SW480 (cell line): ENCODE measurements at places on chromosomes 2 and 18.

DNA sequence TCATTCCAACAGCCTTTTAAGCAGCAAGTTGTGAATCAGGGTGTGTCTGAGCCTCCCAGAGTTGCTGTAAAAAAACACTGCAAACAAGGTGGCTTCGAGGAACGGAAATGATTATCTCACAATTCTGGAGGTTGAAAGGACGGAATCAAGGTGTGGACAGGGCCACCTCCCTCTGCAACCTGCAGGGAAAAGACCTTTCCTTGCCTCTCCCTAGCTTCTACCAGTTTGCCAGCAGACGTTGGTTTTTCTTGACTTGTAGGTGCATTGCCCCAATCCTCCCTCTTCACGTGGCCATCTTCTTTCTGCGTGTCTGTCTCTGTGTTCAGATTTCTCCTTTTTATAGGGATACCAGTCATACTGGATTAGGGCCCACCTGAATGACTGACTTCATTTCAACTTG lies 24.8 kb upstream of the TMEM131 start:
- DNase-seq: no peak

- no peak for DNase-seq
Observed at GRCh38 chr2:88080545-88080944, 12.9 kb downstream of the SMYD1 start.

- DNase-seq: peak; percentile 99
Observed at GRCh38 chr2:108594982-108595464, 60.8 kb downstream of the LIMS1 start.

- no peak for DNase-seq
Observed at GRCh38 chr2:71385012-71385411, 53.4 kb downstream of the ZNF638 start.

DNA sequence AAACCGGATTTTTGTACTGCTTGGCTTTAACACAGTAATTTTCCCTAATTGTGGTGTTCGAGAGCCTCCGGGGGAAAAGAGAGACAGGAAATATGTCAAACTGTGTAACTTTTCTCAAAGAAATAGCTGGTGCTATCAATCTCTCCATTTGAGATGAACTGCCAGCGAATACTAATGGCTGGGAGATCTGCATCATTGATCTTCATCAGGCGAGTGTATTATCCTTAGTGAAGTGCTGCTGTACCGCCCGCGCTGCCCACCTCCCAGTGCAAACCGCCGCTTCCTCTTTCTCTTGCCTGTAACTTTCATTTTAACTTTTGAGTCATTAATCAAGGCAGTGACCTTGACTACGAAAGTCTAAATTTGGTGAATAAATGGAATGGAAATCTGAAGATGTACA lies 246.1 kb upstream of the ST6GAL2 start:
- DNase-seq: no peak

- DNase-seq: no peak
Observed at GRCh38 chr2:21043744-21044532, at the start of gene APOB. Gene APOB (minus strand): TSS chr2:21044073. CDS start chr2:21043945, 128 bp downstream.

GRCh38 chr2:44944102-44944951 lies 2.8 kb downstream of the SIX3 start:
- DNase-seq: no peak

DNA sequence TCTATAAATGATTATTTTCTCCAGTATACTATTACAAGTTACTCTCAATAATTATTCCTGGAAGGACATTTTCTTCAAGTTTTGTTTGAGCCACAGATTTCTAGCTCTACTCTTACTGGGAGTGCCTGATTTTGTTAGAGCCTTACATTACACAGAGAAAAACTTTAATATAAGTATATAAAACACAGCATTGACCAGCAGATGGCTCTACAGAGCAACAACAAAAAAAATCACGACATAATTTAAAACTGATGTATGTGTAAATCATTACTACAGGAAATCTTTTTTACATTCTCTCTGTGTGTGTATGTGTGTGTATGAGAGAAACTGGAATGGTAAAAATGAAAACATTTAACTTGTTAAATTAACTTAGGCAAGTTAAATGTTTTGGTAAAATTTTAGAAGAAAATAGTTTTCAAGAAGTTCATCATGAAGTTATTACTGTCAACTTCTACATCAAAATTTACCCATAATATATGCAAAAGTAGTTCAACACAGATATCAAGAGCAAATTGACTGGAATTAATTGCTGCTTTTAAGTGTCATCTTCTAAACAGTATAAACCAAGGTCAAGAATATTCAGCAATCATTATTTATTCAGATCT lies 103.3 kb downstream of the MDH1 start:
- DNase-seq: peak; percentile 59

DNA sequence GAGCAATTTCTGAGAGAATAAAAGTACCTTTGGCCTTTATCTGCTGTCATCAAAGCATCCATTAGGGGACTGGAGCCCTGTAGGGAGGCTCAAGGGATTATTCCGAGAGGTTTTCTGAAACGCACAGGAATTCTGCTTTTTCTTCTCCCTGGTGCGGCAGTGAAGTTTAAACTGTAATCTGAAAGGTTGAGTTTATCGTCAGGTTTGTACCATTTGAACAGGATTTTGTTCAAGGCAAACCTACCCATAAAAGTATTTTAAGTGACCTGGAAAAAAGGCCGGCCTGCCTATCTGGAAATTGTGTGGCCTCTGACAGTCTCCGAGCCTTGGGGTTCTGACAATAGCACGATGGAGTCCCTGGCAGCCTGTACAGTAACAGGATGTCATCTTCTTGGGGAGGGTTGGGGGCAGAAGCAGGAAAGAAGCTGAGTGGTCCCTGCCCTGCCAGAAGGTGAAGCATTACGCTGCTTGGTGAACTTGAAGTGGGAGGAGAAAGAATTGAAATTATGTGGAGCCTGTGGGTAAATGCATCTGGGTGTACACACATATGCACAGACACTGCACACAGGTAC lies 272.0 kb downstream of the CYRIA start:
- no peak for DNase-seq

DNA sequence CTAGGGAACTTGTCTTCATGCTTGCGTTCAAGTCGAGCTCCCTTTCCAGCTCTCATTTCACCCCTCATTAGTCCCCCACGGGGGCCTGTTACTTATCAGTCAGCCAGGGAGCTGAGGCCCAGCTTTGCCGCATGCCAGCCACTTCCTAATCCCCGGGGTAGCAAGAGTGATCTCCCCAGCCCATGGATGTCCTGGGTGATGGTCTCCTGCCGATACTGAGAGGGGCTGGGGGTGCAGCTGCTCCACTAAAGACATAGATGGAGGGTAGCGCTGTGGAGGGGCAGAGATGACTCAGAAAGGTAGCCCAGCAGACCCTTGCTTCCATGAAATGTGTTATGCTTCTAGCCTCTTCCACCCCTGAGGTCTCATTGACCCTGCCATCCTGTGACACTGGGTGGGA lies 314.0 kb upstream of the EPAS1 start:
- no peak for DNase-seq

GRCh38 chr18:57561728-57562423 lies 24.6 kb downstream of the FECH start:
- DNase-seq: peak; percentile 18

- DNase-seq: no peak
Observed at GRCh38 chr2:42239289-42239661, 70.1 kb downstream of the EML4 start.

DNA sequence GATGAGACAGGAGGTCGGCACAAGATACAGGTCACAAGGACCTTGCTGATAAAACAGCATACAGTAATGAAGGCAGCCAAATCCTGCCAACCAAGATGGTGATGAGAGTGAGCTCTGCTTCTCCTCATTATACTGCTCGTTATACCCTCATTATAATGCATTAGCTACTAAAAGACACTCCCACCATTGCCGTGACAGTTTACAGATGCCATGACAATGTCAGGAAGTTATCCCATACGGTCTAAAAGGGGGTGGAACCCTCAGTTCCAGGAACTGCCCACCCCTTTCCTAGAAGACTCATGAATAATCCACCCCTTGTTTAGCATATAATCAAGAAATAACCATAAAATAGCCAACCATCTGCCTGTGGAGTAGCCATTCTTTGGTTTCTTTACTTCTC lies 224.2 kb downstream of the RBM43 start:
- DNase-seq: no peak

GRCh38 chr2:173002751-173003541 lies 72.7 kb upstream of the MAP3K20 start:
- no peak for DNase-seq

DNA sequence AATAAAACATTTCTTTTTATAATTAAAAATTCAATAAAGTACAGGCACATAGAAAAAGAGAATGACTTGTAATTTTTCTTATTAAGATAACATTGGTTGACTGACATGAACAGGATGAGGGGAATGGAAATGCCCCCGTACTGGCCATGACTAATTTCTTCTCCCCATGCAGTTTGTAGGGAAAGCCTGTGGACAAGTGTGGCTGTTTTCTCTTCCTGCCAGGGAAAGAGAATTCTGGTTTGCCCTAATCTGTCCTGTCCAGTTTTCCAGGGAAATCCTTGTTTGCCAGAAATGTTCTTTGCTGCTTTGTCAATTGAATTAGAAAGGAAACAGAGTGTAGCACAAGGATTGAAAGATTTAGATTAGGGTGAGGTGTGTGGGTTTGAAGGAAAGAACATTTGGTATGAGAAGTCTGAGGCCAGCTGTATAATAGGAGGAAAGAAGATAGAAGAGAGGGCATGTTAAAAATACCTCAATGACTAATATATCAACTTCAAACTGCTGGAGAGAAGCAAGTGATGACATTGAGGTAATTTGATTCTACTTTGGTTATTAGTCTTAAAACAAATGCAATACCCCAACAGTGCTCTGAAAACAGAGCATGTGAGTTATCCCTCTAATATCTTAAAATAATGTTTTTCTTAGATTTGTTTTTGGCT lies 593.9 kb upstream of the ZNF804A start:
- DNase-seq: no peak

GRCh38 chr18:54775686-54776085 lies 52.6 kb upstream of the RAB27B start:
- no peak for DNase-seq

DNA sequence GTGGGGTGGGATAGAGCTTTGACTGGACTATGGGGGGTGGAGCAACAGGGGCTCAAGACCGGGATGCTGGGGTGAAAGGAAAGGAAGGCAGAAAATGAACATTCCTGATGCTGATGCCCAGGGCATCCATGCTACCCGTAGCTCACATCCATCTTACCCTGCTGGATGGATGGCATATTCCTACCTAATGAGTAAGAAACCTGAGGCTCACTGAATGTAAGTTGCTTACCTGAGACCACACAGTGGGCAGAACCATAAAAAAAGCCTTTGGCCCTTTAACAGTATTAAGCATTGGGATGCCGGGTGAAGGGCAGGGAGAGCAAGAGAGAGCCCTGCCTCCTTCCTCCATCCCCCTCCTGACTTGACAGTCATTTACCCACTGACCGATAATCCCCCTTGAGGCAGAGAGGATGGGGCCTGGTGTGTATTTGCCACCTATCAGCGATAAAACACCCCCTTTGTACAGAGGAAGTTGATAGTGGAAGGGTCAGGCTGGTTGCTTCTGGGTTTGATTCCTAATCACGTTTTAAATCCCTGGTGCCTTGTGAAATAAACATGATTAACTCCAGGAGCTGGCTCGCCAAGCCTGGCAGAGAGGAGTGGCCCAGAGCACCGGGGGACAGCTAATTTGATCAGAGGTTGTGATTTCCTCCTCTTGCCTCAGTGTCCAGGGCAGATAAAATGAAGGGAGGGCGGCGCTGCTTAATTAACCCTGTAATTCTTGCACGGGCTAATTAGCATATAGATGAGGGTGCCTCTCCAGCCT lies 105.9 kb upstream of the HS6ST1 start:
- DNase-seq: no peak

DNA sequence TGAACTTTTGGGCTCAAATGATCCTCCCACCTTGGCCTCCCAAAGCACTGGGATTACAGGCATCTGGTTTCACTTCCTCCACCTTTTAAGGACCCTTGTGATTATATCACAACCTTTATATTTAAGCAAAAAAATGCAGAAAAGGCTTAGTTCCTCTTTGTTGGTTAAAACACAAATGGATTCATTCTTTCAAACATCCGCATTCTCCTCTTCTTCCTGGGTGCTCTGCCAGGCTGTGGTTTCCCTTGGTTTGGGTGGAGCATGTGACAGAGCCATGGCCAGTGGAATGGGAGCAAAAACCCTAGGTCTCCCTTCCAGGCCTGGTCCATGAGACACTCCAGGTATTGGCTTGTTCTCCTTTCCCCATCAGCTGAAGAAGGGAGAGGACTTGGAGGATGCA lies 9.9 kb upstream of the SLC66A3 start:
- no peak for DNase-seq

DNA sequence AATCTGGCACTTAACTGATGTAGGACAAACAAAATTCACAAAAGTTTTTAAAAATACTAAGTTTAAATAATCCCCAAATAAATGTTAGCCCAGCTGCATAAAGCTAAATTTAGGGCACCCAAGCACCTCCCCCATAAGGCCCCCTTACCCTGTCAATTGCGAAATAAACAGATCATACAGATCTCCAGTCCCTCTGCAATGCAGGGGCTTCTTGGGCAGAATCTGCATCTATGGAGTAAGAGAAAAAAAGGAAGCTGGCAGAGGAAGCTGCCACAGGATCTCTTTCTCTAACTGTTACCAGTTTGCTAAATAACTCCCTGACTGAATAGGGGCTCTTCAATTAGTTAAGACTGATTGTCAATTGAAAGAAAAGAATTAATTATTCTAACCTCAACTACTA lies 117.7 kb downstream of the MEMO1 start:
- DNase-seq: no peak

DNA sequence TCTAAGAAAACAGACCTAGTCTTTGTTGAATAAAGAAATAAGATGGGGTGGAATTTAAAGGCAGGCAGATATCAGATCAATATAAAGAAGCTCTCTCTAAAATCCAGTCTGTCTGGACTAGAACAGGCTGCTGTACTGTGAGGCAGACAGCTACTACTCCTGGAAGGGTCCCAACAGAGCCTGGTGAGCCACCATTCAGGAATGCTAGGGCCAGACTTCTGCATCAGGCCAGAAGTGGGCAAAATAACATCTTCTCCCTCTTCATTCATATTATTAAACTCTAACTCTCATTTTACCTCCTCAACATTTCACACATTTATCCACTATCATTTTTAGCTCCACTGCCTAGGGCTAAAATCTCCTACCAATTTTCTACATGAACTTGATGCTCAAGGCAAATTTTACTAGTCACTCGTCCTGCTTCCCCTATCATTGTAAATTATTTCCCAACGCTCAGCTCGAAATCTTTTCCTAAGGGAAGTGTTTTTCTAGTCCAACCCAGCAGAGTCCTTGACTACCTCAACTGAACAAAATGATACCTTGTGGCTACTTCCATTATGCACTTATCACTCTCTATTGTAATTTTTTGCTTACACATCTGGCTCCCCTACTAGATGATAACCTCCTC lies 45.2 kb upstream of the GLS start:
- no peak for DNase-seq

DNA sequence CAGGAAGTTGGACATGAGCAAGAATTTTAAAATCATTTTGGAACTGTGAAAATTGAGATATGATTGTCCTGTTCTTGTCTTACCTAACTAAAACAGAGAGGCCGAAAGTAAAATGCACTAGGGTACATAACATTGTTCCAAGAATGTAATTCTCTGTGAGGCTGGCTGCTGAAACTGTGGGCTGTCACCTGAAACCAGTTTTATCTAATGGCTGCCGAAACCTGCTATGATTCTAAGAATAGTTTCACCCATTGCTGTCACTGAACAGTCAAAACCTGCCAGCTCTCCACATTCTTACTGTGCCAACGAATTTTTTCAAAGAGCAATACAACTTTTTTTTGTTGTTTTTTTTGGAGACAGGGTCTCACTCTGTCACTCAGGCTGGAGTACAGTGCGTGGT lies 119.3 kb upstream of the ZSWIM2 start:
- DNase-seq: no peak

GRCh38 chr18:58087928-58088690 lies 44.1 kb downstream of the NEDD4L start:
- no peak for DNase-seq

- no peak for DNase-seq
Observed at GRCh38 chr2:239358062-239358754, 42.6 kb downstream of the HDAC4 start.

GRCh38 chr2:187136646-187137045 lies 287.7 kb upstream of the ZSWIM2 start:
- DNase-seq: no peak
